ENCODE measurements at places on chromosomes 2 and 18.

GRCh38 chr2:168114040-168114439 is 133.4 kb downstream of the STK39 start:
- no peaks in the 10 kb centered on the region for H3K27me3 ChIP-seq
- H3K4me3 ChIP-seq, result no peak overlapping the region
- no peak overlapping the region for H3K27ac ChIP-seq

DNA sequence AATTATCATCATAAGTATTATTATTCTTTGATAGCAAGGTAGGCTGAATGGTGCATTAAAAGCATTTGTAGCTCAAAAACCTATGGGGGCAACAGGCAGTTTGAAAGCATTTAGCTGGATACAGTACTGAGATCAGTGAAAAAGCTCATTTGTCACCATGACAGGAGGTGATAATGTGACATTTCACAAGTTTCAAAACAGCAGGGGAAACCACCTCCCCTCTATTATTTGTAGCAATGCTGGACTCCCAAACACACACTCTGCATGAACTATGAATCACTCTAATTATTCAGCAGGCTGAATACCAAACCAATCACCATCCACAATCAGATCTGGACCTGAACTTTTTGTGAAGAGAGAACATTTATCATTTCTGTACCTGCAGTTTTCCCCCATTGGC is 63.4 kb downstream of the MYO5B start:
- H3K4me1 ChIP-seq, result no peaks in the 10 kb centered on the region
- H3K36me3 ChIP-seq, result no peaks in the 10 kb centered on the region
- DNase-seq, result no peak
- no peak overlapping the region for H3K27ac ChIP-seq
- H3K27me3 ChIP-seq, result no peaks in the 10 kb centered on the region

GRCh38 chr2:127790694-127791529 is 20.1 kb downstream of the WDR33 start:
- no peak for DNase-seq
- no peak overlapping the region for H3K4me3 ChIP-seq
- no peaks in the 10 kb centered on the region for H3K4me1 ChIP-seq
- no peaks in the 10 kb centered on the region for H3K27me3 ChIP-seq
- H3K27ac ChIP-seq, result no peak overlapping the region

GRCh38 chr2:18483896-18484295 is 76.6 kb downstream of the RDH14 start:
- DNase-seq, result no peak
- no peaks in the 10 kb centered on the region for H3K36me3 ChIP-seq
- peak overlapping the region; percentile 68 for H3K27ac ChIP-seq
- no peaks in the 10 kb centered on the region for H3K4me1 ChIP-seq
- no peaks in the 10 kb centered on the region for H3K27me3 ChIP-seq

DNA sequence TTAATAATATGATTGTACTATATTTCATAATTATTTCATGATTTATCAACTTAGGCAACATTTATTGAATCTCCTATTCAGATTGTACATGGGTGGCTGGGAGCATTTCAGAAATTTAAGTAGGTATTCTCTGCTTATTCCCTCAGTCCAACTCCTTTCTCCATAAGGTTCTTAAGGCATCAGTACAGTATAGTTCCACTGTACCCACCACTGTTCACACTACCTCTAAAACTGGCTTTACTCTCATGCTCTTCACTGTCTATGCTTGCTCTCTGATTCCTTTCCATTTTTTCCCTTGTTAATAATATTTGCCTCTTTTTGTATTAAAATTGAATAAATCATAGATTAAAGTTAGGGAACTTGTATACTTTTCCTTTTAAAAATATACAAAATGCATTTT is 89.8 kb downstream of the EHBP1 start:
- no peak overlapping the region for H3K4me3 ChIP-seq
- no peaks in the 10 kb centered on the region for H3K4me1 ChIP-seq
- DNase-seq, result no peak
- H3K27me3 ChIP-seq, result no peaks in the 10 kb centered on the region
- H3K36me3 ChIP-seq, result no peaks in the 10 kb centered on the region
- H3K27ac ChIP-seq, result no peak overlapping the region

GRCh38 chr2:10449838-10450691 is 1.9 kb upstream of the ODC1 start:
- no peaks in the 10 kb centered on the region for H3K27me3 ChIP-seq
- H3K36me3 ChIP-seq, result no peaks in the 10 kb centered on the region
- no peak for DNase-seq
- peak overlapping the region; percentile 33 for H3K27ac ChIP-seq

DNA sequence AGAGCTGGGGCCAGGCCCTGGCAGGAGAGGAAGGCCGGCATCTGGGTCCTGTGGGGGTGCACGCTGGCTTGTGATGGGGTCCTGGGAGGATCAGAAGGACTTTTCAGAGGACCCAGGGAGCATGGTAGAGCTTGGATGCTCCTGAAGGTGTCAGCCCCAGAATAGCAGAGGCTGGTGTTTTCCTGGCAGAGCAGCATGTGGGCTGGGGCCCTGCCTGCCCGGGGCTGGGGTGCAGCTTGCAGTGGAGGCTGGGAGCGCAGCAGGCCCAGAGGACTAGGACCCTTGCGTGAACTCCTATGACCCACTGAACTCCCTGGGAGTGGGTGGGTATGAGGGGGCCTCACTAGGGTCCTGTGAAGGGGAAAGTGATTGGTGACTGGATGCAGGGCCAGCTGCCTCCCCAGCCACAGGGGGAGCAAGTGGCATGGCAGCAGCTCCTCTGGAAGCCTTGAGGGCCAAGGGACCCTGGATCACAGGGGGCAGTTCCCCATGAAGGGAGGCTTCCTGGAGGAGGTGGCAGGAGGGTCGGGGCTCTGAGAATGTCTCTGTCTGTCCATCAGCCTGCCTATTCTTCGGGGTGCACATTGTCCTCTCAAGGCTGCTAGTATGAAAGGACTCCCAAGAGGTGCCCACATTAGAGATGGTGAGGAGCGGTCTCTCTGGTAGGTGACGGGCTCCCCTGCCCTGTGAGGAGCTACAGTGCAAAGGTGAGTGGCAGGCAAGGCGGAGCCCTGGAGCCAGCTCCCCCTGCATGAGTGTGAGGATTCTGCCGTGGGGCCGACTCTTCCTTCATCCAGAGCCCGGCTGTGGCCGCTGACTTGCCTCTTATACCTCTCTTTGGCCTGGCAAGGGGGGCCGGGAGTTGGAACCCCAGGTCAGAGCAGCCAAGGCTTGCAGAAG is 249.0 kb downstream of the DYSF start:
- H3K27ac ChIP-seq, result peak overlapping the region; percentile 92
- H3K27me3 ChIP-seq, result no peaks in the 10 kb centered on the region

DNA sequence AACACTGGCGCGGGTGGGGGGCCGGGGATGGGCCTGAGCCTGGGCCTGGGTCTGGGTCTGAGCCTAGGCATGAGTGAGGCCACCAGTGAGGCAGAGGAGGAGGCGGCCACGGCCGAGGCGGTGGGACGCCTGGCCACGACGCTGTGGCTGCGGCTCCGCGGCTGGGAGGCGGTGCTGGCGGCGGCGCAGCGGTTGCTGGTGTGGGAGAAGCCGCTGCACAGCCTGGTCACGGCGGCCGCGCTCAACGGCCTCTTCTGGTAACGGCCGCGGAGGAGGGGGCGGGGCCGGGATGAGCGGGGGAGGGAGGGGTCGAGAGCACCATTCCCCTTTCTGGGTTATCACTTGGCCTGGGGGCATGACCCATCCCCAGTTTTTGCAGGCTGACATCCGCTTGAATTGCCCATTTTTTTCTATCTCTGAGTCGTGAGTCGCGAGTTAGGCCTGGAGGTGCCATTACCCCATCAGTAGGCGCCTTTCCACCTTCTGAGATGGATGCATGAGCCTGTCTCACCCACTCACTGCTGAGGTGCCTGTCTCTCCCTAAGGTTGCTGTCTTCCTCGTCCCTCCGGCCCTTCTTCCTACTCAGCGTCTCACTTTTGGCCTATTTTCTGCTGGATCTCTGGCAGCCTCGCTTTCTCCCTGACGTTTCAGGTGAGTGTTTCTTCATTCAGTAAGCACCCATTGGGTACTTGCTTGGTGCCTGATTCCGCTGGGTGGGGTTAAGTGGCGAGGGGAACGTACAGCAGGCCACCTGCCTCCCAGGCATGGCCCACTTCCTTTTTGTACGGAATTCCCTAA is 501 bp downstream of the RETREG2 start:
- peaks cover 7% of the 10 kb centered on the region for H3K36me3 ChIP-seq
- H3K27me3 ChIP-seq, result no peaks in the 10 kb centered on the region
- no peaks in the 10 kb centered on the region for H3K4me1 ChIP-seq
- H3K27ac ChIP-seq, result peak overlapping the region; percentile 97
- DNase-seq, result peak; percentile 51

GRCh38 chr2:228938629-228939028 is 332.5 kb downstream of the PID1 start:
- H3K36me3 ChIP-seq, result no peaks in the 10 kb centered on the region
- no peak overlapping the region for H3K27ac ChIP-seq
- no peak overlapping the region for H3K4me3 ChIP-seq
- DNase-seq, result no peak
- no peaks in the 10 kb centered on the region for H3K4me1 ChIP-seq

DNA sequence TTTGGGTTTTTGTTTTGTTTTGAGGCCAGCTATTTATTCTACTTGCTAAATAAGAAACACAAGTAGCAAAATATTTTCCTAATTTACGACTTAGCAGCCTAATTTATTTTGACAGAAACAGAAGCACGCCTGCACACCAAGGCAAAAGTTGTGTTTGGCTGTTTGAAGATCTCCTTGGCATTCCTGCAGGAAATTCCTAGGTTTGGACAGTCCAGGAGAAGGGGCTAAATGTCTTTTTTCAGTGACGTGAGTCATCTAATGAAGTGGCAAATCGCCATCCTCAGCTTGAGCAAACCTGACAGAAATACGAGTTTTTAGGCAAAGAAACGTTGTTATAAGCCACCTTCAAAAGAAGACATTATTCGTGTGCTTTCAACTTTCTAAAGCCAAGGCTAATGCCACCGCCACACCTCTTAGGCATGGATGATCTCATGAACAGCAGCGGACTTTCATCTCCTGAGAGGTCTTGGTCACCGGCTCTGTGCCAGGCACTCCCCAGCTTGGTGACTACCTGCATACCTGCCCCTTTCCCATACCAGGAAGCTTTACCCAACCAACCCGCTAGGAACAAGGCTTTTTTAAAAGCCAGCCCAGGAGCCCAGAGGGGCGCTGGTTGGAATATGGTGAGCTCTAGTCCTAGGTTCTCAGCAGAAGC is 30.9 kb downstream of the STK39 start:
- DNase-seq, result no peak
- H3K27me3 ChIP-seq, result no peaks in the 10 kb centered on the region
- no peaks in the 10 kb centered on the region for H3K36me3 ChIP-seq
- H3K27ac ChIP-seq, result no peak overlapping the region
- no peaks in the 10 kb centered on the region for H3K4me1 ChIP-seq

GRCh38 chr2:143264851-143265250 is 135.6 kb downstream of the ARHGAP15 start:
- no peaks in the 10 kb centered on the region for H3K27me3 ChIP-seq
- no peak overlapping the region for H3K27ac ChIP-seq
- no peaks in the 10 kb centered on the region for H3K36me3 ChIP-seq
- no peak overlapping the region for H3K4me3 ChIP-seq

GRCh38 chr18:68234676-68235075 is 480.2 kb downstream of the TMX3 start:
- no peaks in the 10 kb centered on the region for H3K4me1 ChIP-seq
- no peak overlapping the region for H3K4me3 ChIP-seq
- no peaks in the 10 kb centered on the region for H3K27me3 ChIP-seq
- no peak overlapping the region for H3K27ac ChIP-seq
- DNase-seq, result no peak
- no peaks in the 10 kb centered on the region for H3K36me3 ChIP-seq

- no peak overlapping the region for H3K27ac ChIP-seq
- no peaks in the 10 kb centered on the region for H3K36me3 ChIP-seq
- no peak for DNase-seq
- no peaks in the 10 kb centered on the region for H3K4me1 ChIP-seq
- H3K27me3 ChIP-seq, result no peaks in the 10 kb centered on the region
These were observed 961.3 kb downstream of the SOCS6 start for GRCh38 chr18:71250191-71250590.

GRCh38 chr2:70979626-70980025 is 1.2 kb downstream of the ANKRD53 start:
- H3K36me3 ChIP-seq, result no peaks in the 10 kb centered on the region
- peak overlapping the region; percentile 94 for H3K27ac ChIP-seq
- no peak overlapping the region for H3K4me3 ChIP-seq
- H3K27me3 ChIP-seq, result no peaks in the 10 kb centered on the region
- H3K4me1 ChIP-seq, result no peaks in the 10 kb centered on the region

DNA sequence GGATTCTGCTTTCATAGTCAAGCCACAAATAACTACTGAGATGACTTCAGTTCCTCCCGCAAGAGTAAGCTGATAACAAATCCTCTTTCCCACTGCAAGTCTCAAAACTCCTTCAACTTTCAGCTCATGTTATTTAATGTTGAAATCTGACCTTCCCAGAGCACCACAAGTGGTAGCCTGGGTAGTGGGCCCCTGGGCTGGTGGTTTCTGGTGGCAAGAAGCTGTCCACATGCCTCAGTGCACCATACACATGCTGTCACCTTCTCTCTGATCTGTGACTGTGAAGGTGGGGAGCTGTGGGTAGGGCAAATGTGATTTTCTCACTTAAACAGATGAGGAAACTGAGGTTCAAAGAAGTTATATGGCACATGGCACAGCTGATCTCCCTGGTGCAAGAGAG is 246.1 kb upstream of the EPAS1 start:
- no peak for DNase-seq
- H3K27me3 ChIP-seq, result no peaks in the 10 kb centered on the region
- no peak overlapping the region for H3K4me3 ChIP-seq
- H3K27ac ChIP-seq, result no peak overlapping the region
- H3K36me3 ChIP-seq, result no peaks in the 10 kb centered on the region
